GM13977 (cell line): ENCODE measurements at places on chromosomes 5 and 9.

DNA sequence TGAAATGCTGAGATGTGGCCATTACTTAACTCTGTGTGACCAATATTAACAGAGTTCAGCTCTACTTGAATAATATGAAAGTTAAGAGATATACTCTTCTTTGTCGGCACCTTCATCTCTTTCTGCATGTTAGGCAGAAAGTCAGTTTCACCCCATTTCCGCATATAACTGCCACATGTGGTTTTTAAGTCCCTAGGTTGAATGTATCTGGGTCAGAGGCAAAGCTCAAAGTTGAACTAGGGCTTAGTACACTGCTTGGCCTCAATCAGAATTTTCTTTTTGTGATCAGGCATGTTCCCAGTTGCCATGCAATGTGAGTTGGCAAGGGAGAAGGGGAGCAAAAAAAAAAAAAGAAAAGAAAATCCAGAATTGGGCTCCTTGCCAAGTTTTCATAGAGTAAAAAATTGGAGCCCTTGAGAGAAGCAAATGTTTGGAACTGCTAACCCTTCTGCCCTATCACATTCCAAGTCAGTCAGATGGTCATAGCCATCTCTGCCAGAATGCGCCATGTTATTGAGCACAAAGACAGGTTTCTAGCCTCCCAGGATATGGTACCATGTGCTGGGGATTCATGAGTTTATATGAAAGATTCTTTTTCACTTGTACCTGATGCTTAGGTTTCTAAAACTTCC, 251.2 kb upstream of the RORB start:
- no peak for DNase-seq

GRCh38 chr5:157779221-157779620, 35.7 kb downstream of the LSM11 start:
- no peak for DNase-seq

- no peak for DNase-seq
Observed at GRCh38 chr9:108017671-108018070, 528.1 kb upstream of the KLF4 start.

- no peak for DNase-seq
Observed at GRCh38 chr5:125928663-125929062, 494.5 kb upstream of the GRAMD2B start.

- DNase-seq: no peak
Observed at GRCh38 chr9:126211441-126212074, 115.1 kb upstream of the MVB12B start.

- DNase-seq: no peak
Observed at GRCh38 chr9:88544245-88544644, 9.3 kb downstream of the NXNL2 start.

- DNase-seq: no peak
Observed at GRCh38 chr5:57368010-57368409, 114.6 kb downstream of the ACTBL2 start.

DNA sequence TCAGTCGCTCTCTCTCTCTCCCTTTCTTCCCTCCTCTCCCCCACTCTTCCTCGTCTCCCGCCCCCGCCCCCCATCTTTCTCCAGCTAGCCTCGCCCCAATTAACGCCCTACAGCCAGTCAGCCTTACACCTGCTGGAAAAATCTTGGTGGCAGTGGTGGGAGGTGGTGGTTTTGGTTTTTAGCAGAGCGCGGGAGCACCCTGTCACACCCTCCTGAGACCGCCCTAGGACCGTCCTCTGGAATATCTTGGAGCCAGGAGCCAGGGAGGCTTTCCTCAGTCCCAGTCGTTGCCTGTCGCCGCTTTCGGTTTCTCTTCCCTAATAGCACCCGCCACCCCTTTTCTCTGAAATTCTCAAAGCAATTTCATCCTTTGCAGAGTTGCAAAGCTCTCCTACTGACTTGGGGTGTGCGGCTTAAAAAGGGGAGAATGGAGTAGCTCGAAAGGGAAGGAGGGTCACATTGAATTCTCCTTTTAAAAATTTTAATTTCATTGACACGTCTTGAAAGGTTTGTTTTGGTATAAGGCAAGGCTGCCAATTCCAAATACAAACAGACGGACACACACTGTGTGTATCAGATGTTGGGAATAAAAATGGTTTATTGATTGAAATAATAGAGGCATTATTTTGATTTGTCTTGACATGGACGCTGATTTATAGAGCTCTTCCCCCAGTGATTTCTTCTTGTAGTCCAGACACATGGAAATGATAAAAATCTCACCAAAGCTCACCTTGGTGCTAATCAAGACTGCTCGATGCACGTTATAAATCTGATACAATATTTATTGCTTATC, 301.3 kb downstream of the PARP8 start:
- no peak for DNase-seq

- no peak for DNase-seq
Observed at GRCh38 chr9:7415836-7416235, 383.7 kb downstream of the DMAC1 start.

GRCh38 chr5:522116-522515, 2.1 kb downstream of the SLC9A3 start:
- DNase-seq: no peak

GRCh38 chr9:74711341-74711740, 176.4 kb downstream of the TRPM6 start:
- DNase-seq: no peak

GRCh38 chr5:43973318-43973717, 370.3 kb downstream of the NNT start:
- DNase-seq: no peak

DNA sequence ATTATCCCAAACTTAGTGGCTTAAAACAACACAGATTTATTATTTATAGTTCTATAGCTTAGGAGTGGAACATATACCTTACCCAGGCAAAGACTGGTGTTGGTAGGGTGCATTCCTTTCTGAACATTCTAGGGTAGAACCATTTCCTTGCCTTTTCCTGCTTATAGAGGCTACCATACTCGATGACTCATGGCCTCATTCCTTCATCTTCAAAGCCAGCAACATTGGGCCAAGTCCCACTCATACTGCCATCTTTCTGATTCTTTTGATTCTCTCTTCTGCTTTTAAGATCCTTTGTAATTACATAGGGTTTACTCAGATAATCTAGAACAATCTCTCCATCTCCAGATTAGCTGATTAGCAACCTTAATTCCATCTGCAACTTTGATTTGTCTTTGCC, 452.7 kb upstream of the KLF4 start:
- DNase-seq: no peak

GRCh38 chr9:36903541-36904435, 130.3 kb downstream of the PAX5 start:
- DNase-seq: no peak

GRCh38 chr5:68176253-68176652, 39.3 kb upstream of the PIK3R1 start:
- no peak for DNase-seq

GRCh38 chr9:96874947-96875460, 20.7 kb upstream of the ZNF782 start:
- peak; percentile 81 for DNase-seq

DNA sequence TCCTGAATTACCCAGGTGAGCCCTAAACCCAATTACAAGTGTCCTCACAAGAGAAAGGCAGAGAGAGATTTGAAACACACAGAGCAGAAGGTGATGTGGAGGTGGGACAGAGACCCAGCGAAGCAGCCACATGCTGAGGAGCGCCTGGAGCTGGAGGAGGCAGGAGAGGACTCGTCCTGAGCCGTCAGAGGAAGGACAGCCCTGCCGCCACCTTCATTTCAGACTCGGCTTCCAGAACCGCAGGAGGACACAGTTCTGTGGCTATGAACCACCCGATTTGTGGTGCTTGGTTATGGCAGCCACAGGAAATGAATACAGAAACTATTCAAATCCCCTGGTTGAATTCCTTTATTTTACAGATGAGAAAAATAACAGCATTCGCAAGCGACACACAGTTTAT, 16.4 kb upstream of the FBP1 start:
- no peak for DNase-seq

DNA sequence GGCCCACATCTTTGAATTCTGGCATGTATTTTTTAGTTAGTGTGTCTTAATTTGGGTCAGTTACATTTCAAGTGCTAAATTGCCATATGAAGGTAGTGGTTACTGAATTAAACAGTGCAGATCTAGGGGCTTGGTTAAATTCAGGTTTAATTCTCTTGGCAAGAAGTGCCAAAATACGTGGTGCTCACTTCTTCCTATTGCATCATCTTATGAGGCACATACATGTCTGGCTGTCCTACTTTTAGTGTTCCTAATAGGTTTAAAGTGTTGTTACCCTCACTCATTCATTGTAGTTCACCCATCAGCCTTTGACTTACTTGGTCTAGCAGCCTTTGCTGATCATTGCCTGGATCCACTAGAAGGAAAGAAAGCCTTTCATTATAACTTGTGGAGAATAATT, 59.5 kb downstream of the RPS6 start:
- DNase-seq: no peak

DNA sequence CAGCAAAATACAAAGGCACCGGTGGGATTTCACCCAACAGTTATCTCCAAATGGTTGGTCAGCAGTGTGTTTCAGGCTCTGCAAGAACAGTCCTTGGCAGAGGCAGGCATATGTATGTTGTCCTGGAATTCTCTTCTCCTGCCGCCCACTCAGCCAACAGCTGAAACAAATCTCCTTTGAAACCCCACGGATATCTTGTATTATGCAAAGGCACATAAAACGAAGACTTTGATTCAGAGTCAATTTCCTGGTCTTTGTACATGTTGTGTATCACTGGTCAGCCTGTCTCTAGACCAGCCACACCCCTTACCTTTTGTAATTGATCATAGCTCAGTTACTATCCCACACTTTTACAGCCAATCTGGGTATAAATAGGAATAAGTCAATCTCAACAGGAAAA, 29.2 kb downstream of the FREM1 start:
- DNase-seq: no peak

GRCh38 chr9:85594316-85594715, 147.4 kb downstream of the AGTPBP1 start:
- no peak for DNase-seq

DNA sequence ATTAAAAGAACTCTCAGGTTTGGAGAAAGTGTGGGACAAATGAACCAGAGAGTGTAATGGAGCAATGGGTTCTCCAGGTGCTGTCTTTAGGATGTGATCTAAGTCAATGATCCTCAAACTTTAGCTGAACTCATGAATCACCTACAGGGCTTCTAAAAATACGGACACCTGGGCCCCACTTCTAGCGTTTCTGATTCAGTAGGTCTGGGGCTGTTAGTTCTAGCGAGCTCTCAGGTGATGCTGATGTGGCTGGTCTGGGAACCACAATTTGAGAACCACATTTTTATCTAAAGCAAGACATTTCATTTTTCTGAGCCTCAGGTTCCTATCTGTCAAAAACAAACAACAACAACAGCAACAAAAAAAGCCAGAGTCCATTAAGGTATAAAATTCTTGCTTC, 35.1 kb upstream of the PCA3 start:
- DNase-seq: no peak

GRCh38 chr9:135155396-135155795, 67.9 kb downstream of the OLFM1 start:
- DNase-seq: no peak

GRCh38 chr5:135204151-135204600, 170.1 kb upstream of the PITX1 start:
- DNase-seq: no peak

GRCh38 chr9:5843794-5844471, 11.0 kb upstream of the ERMP1 start:
- DNase-seq: no peak

DNA sequence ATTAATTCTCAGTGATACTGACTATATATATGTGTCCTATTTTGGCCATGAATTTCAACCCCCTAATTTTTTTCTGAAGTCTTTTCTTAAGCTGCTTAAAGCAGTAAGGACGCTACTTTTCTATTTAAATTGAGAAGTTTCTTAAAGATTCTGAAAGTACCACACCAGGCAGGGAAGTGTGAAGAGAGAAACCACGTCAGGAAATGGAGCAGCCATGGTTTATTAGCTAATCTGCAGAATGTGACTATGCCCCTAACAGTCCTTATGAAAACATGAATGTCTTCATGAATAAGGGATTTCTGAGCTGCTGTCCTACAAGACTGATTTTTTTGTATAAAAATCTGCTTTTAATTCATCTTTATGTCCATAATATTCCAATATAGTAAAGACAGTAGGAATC, 1724.3 kb upstream of the C9orf72 start:
- no peak for DNase-seq

- no peak for DNase-seq
Observed at GRCh38 chr9:79273311-79273710, 298.5 kb upstream of the TLE4 start.

DNA sequence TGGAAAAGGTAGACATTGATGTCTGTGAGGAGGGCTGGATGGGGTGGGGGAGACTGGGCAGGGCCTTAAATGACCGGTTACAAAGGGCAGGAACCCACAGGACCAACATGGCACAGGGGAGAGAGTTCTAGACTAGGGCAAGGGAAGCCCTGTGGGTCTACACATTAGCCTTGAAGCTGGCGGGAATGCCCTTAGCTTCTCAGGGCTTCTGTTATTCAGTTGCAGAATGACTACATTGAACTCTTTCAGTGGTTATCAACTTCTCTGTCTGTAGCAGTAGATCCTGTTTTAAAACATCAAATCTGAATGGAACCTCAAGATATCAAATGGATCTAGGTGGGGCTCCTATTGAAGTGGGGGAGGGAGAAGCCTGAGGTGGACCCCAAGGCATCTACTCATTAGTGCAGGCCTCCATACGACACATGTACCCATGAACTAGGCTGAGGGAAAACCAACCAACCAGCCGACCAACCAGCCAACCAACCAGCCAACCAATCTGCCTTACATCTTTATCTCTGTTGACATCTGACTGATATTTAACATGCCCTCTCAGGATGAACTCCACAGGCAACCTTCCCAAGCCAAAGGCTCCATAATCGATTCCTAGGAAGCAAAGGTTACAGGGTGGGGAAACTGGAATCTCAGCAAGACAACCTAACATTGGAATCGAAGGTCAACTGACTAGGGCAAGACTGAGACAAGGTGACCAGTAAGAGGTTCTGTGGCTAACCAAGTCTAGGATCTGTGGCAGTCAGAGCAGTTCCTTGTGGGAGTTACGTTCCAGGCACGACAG, 48.3 kb downstream of the DAP start:
- peak; percentile 54 for DNase-seq

DNA sequence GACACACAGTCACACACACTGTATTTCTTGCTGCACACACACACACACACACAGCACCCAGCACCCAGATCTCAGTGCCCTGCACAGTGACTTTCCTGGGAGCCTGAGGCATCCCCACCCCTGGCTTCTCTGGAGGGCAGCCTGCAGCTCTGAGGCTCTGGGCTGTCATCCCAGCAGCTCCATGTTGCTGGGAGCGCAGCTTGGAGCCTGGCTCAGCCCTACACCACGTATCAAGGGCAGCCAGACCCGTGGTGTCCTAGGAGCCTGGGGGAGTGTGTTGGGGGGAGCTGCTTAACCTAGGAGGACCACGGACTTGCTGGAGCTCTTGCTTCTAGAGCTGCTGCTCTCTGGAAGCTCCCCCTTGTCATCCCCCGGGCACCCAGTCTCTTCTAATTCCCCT, 5.2 kb downstream of the IER5L start:
- DNase-seq: no peak

- DNase-seq: no peak
Observed at GRCh38 chr9:137700911-137701310, 82.1 kb downstream of the EHMT1 start.

GRCh38 chr5:9654886-9655285, 24.7 kb upstream of the TAS2R1 start:
- no peak for DNase-seq

GRCh38 chr5:94376672-94377345, 241.6 kb downstream of the KIAA0825 start:
- no peak for DNase-seq
